ENCODE measurements at places on chromosomes 6 and 20.

DNA sequence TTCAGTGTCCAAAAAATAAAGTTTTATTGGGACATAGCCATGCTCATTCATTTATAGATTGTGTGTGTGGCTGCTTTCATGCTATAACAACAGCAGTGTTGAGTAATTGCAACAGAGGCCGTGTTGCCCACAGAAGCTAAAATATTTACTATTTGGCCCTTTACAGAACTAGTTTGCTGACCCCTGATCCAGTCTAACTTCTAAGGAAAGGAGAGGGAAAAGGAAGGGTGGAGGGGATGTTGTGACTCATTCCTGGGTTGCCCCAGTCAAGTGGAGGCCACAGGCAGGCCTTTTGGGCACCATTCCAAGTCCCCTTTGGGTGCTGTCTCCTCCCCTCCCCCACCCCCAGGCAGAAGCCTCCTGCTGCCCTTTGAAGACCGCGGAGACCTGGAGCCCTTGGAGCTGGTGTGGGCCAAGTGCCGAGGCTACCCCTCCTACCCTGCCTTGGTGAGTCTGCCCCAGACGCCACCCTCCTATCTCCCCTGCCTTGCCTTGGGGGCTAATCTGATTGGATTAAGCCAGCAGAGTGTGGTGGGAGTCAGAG lies 28.4 kb downstream of the BRPF3 start:
- no peak for DNase-seq

DNA sequence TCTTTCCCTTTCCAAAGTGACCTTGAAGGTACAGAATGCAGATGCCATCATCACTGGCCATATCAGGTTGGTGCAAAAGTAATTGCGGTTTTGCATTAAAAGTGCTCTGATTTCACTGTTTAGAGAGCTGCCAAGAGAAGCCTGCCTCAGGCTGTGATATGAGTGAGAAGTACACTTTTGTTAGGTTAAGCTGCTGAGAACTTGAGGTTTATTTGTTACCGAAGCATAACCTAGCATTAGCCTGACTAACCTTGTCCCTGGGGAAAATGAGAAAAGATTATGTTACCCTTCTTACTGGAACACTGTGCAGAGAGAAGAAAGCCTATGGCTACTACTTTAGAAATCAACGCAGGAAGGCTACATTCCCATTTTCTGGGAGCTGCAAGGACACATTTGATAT lies 70.5 kb upstream of the RBM24 start:
- no peak for DNase-seq

- DNase-seq: no peak
Observed at GRCh38 chr6:108588586-108588985, 27.9 kb downstream of the FOXO3 start.

DNA sequence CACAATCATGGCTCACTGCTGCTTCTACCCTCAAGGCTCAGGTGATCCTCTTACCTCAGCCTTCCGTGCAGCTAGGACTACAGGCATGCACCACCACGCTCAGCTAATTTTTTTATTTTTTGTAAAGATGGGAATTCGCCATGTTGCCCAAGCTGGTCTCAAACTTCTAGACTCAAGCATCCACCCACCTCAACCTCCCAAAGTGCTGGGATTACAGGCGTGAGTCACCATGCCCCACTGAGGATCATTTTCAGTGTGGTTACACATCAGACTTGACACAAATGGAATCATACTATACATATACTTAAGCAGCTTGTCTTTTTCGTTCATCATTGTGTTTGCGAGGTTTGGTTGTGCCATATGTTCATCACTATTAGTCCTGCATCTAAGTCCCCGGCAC lies 26.6 kb downstream of the ZC3H12D start:
- no peak for DNase-seq

- DNase-seq: no peak
Observed at GRCh38 chr20:53099856-53100255, 127.7 kb downstream of the TSHZ2 start.

DNA sequence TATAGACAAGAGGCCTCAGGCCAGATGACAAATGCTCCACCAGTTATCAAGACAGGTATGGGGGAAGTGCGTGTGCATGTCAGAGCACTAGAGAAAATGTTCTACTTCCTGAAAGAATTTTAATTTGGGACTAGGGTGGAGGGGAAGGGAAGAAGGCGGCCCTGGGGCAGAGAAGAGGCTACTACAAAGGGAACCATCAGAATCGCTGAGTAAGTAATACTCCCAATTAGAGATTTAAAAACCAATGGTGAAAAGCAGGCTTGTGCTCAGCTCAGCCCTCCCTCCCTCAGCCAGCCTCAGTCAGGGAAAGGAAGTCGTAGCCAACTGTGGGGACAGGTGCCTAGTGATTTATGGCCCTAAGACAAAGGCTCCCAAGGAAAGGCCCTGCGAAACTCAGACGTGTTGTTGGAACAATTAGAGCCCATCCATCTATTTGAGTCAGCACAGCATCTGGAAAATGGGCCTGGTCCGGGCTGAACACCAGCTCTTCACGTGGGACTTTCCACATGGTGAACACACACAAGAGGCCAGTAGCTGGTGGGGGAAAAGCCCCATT lies 15.0 kb upstream of the MAFB start:
- DNase-seq: no peak

- peak; percentile 66 for DNase-seq
Observed at GRCh38 chr6:113909224-113909856, 52.2 kb downstream of the MARCKS start.

GRCh38 chr6:87436435-87436834 lies 28.7 kb downstream of the CFAP206 start:
- peak; percentile 82 for DNase-seq

GRCh38 chr20:56420940-56421688 lies 9.1 kb downstream of the CASS4 start:
- DNase-seq: no peak

GRCh38 chr6:122714059-122714458 lies 65.5 kb upstream of the FABP7 start:
- no peak for DNase-seq

GRCh38 chr6:38207375-38207774 lies 387.8 kb downstream of the ZFAND3 start:
- DNase-seq: no peak

DNA sequence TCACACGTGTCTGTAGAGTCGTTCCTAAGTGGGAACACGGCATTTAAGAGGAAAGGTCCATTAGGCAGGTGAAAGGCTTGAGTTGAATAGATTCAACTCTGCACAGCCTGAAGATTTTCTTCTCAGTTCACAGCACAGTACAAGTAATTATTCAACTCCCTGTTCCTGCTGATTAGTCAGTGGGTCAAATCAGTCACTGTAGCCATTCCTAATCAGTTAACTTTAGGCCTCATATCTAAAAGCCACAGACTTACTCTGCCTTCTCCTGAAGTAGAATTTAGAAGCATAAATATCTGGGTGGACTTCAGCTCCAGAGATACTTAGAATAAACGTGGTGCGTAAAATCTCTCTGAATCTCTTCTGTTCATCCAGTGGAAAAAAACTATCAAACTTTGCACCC lies 872.4 kb downstream of the C6orf118 start:
- DNase-seq: no peak

DNA sequence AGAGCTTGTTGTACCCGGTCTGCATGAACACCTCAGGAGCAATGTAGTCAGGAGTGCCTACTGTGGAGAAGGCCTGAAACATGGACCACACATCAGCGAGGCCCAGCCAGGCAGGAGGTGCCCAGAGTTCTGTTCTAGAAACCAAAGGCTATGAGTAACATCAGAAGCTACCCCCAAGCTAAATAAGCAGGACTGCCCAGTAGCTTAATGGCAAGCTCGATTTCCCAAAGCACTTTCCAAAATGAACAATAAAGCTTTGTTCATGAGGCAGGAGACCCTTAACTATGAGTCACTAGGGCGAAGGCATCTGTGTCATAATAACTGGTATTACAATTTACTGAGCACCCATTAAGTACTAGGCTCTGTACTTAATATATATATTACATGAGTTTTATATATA lies 47.4 kb downstream of the STK38 start:
- no peak for DNase-seq

GRCh38 chr20:796921-797320 lies 28.6 kb upstream of the SLC52A3 start:
- DNase-seq: no peak

- DNase-seq: no peak
Observed at GRCh38 chr6:139486476-139486799, 112.0 kb upstream of the CITED2 start.

- no peak for DNase-seq
Observed at GRCh38 chr6:139320081-139320480, 28.3 kb upstream of the TXLNB start.

GRCh38 chr6:157097255-157097955 lies 225.9 kb downstream of the TMEM242 start:
- DNase-seq: no peak

DNA sequence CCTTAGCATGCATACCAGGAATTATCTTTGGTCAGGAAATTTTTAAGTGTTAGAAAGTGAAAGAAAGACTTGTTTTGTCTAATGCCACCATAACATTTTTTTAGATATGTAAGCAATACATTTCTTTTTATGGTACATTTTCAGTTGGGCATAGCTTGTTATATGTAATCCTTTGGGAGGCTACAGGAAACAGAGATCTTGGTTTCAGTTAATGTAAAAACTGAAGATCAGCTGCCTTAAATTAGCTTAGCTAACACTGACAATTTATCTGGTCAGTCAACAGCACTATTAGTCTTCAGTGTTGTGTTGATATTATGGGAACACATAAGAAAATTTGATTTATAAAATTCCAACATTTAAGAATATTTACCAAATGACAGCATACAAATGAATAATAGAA lies 78.6 kb upstream of the SMIM8 start:
- DNase-seq: no peak

- DNase-seq: peak; percentile 7
Observed at GRCh38 chr20:64244870-64245603, 10.5 kb upstream of the PCMTD2 start.

- no peak for DNase-seq
Observed at GRCh38 chr20:18018100-18018499, 39.6 kb downstream of the OVOL2 start.

DNA sequence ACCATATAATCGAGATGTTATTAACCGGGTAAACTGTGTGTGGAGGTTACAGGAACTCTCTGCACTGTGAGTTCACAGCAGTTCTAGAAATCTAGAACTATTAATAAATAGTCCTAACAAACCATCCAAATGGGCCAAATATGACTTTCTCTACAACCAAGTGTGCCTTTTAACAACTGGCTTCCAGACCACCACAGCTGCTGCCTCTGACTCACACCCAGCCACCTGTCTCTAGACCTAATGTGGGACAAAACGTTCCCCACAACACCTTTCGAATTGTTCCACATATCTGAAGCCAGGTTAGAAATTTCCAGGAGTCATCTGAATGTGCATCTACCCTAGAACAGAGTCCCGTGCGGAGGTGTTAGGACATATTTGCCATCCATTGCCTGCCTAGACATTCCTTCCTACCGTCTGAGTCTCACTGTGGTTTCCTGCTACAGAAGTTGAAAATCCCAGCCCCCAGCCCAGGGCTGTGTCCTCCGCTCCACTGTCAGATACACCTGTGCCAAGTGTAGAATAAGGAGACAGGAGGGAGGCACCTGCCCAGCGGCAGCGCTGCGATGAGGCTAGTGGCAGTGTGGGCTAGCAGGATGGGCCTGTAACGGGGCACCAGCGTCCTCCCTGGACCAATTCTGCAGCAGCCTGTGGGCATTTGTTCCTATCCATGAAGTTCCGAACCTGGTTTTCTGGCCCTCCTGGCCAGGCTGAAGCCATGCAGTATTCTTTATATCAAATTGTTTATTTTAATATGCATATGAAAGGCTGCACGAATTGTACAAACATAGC lies 28.5 kb upstream of the MAP3K4 start:
- no peak for DNase-seq

DNA sequence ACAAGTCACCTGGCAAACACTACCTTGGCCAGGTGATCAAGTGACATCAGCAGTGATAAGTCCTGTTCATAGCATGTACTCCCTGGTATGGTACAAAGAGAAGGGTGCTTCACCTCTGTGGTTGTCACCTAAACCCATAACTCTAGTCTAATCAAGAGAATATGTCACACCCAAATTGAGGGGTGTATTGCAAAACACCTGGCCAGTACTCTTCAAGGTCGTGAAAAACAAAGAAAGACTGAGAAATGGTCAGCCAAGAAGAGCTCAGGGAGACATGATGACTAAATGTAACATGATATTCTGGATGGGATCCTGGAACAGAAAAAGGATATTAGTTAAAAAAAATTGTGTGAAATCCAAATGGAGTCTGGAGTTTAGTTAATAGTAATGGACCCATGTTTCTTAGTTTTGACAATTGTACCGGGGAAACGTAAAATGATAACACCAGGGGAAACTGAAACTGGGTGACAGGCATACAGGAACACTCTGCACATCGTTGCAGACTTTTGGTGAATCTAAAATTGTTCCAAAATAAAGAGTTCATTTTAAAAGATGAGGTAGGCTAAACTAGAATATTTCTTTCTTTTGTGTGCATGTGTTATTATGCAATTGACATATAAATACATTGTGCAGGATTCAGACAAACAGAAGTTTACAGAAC lies 262.0 kb downstream of the CDC5L start:
- DNase-seq: no peak

DNA sequence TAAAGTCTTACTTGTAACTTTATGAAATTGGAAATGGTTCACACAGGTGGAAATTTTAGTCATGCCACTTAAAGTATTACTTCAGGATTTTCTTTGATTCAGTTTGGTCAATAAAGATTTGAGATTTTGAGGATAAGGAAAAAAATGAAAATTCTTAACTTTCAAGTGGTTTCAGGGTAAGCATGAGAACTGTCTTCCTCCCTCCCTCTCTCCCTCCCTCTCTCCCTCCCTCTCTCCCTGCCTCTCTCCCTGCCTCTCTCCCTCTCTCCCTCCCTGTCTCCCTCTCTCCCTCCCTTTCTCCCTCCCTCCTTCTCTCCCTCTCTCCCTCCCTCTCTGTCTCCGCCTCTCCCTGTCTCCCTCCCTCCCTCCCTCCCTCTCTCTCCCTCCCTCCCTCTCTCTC lies 36.9 kb downstream of the L3MBTL3 start:
- no peak for DNase-seq

GRCh38 chr6:5110246-5110645 lies 25.1 kb downstream of the PPP1R3G start:
- DNase-seq: no peak

- peak; percentile 37 for DNase-seq
Observed at GRCh38 chr6:99589290-99589672, 17.4 kb upstream of the PRDM13 start.

DNA sequence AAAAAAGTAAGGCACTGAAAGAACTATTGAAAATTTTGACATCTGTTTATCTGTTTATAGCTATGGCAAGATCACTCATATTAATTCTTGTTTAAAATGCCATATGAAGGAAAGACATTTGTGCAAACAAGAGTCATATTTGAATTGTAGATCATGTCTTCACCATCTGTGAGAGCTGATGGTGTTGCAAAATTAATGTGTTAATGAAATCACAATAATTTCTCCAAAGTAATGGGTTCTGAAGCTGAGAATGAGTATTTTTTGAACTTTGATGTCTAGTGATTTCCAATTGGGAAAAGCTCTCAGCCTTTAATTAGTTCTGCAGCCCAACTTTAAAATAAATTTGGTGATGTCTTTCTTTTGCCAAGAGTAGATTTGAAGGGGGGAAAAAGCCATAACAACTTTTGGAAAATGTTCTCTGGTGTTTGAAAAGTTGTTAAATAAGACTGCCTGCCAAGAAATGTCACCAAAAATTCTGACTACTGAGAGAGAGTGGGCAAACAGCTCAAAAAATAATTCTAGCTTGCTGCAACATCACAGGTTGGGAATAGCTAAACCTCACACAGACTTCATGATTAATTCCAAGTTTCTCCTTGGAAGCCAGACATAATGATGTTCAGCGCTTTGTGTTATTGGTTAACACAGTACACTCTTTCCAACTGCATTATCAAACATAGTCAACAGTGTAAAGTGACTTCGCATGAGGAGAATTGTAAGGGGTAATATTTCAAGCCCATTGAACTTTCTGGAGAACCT lies 142.6 kb downstream of the SOBP start:
- no peak for DNase-seq

Measured in iPS-NIHi11 (cell line).